Stimulated activated CD4-positive, alpha-beta T cell treated with anti-CD3 and anti-CD28 coated beads, Interleukin-15, amount 100 ng/mL, for 1 hour (primary cell): ENCODE measurements at places on chromosomes 3 and 15.
A peak's percentile ranks its signal among the peaks of the same experiment; 100 is the strongest.

DNA sequence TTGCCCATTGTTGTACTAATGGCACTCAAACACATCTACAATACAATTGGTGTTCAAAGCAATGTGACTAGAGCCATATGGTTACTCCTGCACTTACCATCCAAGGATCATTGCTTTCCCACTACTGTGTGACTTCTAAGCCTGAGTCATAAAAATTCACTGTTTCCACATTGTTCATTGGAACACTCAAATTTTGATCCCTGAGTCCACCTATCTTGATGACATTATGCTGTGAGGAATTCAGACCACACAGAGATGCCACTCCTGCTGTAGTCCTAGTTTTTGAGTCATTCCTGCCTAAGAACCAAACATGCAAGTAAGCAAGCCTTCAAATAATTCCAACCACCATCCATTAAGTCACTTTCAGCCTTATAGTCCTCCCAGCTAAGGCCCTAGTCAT lies 176.2 kb downstream of the EFHB start:
- no peak for DNase-seq

- DNase-seq, result no peak
Measured at GRCh38 chr15:92006186-92007028, 152.9 kb downstream of the SLCO3A1 start.

- no peak for DNase-seq
Measured at GRCh38 chr15:92333709-92334108, 60.0 kb upstream of the ST8SIA2 start.

- DNase-seq, result no peak
Measured at GRCh38 chr3:144457758-144458157, 486.1 kb downstream of the DIPK2A start.

DNA sequence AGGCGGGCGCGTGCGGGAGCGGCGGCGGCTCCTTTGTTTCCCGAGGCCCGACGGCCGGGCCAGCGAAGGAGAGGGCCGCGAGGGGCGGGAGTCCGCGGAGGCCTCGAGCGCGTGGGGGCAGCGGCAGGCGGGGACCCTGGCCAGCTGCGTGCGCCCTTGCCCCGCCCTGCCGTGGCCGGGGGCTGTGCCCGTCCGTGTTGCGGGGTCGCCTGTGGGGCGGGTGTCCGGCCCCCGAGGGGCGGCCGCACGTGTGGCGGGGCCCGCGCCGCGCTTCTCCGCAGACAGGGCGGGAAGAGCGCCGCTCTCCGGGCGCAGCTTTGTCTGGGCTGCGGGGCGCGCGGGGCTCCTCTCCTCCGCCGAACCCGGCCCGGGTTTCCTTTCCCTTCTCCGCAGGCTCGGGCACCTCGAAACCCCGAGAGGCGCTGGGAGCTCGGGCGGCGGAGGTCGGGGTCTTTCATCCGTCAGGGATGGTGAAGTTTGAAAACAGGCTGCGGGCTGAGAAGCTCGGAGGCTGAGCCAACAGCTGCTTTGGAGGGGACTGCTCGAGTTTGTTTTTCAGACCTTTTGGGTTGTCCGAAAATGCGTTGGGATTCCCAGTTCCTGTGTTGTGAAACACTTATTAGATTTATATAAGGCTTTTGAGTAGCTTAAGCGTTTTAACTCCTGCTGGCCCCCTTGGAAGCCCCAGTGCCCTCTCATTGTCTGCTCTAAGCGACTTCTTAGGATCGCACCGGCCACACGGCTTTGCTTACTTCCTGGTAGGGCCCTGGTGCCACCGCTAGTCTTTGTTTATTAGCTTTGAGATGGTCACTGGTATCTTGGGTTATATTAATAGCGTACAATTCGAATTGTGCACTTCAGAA lies 817 bp downstream of the USP3 start:
- DNase-seq, result peak; percentile 21
